ENCODE measurements at places on chromosomes 7 and 10.
A peak's percentile ranks its signal among the peaks of the same experiment; 100 is the strongest.

GRCh38 chr10:76881477-76882220 is 756.0 kb downstream of the KCNMA1 start:
- DNase-seq: no peak

- no peak for DNase-seq
Observed at GRCh38 chr7:106092204-106092603, 19.9 kb downstream of the SYPL1 start.

DNA sequence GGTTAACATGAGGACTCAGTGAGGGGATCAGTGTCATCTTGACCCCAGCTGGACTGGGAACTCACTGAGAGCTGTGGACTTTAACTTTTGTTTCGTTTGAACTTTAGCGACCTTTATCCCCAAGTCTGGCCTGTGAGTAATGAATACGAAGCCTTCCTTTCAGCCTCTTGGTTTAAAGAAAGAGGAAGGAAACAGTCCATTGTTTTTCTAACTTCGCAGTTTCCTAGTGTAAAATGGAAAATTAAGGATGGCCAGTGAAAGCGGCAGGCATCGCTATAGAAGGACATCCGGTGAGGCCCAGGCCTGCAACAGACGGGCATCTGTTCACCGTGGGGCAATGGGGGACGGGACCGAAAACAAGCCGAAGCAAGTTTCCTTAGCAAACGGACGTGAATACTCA is 44.1 kb upstream of the ADO start:
- no peak for DNase-seq

GRCh38 chr7:136891850-136892249 is 23.4 kb downstream of the CHRM2 start:
- no peak for DNase-seq

DNA sequence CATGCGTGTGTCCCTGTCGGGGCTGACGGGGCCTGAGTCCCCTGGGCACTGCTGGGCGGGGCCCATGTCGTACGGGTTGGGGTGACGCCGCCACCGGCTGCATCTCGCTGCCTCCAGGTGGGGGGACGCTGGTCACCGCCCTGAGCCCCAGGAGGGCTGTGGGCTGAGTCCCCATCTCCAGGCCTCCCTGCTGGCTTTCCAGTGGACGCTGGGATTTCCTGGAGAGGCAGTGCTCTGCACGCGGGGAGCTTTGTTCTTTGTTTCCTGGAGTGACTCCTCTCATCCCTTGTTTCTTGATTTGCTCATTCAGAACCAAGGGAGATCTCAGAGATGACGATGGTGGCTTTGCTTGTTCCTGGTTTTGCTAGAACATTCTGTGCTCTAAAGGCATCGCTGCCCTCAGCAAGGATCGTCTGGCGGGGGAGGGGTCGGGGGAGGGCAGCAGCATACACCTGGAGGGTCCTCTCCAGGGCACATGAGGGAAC is 21.0 kb downstream of the PWWP2B start:
- DNase-seq: no peak

GRCh38 chr10:122894261-122894944 is 15.0 kb upstream of the FAM24B start:
- no peak for DNase-seq

DNA sequence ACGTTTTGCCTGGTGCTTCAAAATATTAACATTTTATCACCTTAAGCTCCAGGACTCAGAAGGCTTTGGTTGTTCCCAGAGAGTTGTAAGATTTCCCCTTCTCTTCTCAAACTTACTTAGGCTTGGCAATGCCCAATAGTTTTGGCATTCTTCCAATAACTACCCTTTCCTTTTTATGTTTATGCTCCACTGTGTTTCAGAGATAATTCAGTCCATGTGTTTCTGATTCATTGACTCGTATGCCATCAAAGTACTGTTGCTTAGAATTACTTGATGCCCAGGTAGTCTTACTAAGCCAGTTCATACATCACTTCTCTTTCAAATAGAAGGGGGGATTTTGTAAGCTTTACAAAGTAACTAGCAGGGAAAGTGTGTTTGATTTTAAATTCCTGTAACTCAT is 66.6 kb downstream of the AGMO start:
- no peak for DNase-seq

DNA sequence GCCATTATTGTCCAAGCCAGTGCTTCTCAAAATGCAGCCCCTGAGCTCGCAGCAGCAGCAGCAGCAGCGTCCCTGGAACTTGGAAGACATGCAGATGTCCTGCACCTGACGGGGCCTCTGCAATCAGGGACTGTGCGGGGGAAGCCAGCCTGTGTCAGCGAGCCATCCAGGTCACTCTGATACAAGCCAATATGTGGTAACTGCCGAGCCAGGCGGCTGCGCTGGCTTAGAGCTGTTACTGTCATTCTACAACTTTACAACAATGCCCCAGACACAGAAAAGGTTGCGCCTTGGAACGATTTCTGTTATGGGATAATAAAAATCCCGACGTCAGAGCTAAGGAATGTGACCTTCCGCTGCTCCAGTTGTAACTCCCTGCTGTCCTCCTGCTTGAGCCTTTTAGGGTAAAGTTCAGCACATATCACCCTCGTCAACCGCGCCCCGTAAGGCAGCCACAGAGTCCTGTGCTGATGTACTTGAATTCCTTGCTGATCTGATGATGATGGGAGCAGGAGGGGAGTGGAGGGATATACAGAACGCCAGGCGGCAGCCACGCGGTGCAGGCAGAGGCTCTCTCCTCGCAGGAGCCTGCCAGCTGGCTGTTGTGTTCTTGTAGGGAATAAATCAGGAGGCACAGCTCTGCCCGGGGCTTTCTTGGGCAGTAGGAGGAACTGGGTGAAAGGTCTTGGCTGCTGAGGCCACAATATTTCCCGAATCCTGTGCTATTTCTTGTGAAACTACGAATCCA is 20.0 kb upstream of the CRYGN start:
- DNase-seq: peak; percentile 77

DNA sequence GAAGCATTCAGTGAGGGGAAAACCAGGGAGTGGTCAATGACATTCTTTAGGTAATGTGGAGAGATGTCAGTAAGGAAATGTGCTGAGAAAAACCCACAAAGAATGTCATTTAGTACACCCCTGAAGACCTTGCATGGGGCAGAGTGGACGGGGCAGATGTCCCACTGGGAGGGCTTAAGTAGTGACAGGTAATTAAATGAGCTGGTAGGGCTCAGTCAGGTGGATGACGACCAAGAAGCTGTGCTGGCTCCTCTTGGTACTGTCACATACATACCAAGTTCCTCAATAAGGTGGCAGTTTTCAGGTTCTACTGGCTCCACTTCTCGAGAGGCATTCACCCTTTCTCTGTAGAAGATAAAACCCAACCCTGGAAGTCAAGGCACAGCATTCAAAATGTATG is 1.8 kb downstream of the PON3 start:
- no peak for DNase-seq

DNA sequence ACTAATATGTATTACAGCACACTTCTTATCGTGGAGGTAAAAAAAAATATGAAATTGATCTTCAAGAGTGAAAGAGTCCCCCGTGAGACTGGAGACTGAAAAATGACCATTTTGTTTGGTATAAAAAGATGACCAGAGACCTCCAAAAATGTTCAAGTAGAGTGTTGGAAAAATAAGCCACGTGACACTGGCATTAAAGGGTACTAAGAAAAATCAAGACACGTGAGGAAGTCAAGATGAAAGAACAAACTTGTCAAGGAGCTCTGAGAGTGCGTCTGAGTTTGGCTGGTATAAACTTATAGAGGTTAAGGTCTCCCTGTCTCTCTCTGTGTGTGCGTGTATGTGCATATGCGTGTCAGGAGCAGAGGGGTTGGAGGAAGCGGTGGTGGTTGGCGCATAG is 362.7 kb upstream of the COBL start:
- no peak for DNase-seq

DNA sequence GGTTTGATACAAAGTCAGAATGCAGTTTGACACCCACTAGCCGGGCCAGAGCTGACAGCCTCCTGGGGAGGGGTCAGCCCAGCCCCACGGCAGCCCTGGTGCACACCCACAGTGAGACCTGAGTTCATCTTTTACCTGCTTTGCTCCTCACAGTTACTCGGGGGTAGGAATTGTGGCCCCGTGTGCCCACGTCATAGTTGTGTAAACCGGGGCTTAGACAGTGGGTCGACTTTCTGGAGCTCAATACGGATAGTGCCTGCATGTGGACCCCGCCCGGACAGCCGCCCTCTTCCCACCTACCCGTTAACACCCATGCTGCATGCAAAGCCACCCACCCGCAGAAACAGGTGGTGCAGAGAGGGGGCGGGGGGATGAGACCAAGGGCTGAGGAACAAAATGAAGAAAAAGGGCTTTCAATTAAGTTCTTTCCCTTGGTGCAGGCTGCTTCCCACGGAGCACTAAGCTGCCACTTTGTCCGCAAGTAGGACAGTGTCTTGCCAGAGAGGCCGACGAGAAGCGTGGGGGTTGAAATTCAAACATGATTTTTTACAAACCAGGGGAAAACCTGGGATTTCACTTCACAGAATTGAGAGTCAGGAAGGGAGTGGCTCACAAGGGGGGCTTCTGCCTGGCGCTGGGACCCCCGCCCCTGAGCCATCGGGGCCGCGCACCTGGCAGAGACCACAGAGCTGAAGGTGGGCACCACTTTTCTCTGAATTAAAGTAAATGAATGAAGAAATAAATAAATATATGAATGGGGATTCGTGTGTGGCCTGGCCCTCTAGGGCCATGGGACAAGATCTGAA is 24.6 kb upstream of the FOXL3 start:
- no peak for DNase-seq

GRCh38 chr10:60397792-60398191 is 8.1 kb upstream of the ANK3 start:
- DNase-seq: no peak

DNA sequence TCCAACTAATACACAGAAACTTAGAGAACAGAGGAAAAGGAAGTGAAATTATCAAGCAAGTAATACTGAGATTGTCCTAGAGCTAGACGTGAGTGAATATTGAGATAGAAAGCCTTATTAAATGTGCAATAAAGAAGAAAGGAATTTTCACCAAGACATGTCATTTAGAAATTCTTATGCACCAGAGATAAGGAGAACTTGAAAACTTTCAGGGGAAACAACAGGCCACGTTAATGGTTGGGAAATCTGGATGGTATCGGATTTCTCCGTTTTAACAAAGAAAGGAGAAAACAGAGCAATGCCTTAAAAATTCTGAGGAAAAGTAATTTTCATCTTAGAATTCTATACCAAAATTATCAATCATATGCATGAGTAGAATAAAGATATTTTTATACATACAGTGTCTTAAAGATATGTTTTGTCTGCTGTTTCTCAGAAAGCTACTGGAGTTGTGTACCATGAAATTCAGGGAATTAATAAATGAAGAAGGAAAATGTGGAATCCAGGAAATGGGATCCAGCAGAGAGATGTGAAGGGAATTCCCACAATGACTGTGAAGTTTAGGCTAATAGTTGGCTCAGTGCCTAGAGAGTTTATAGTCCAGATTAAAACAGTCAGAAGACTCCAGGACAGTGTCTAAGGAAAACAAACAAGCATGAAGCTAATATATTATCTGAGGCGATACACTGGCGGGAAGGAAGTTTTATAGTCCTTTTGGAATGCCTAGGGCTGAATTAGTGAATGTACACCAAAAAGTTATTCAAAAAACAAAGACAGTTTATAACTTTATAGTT is 159.5 kb downstream of the PPP1R9A start:
- DNase-seq: peak; percentile 42

- DNase-seq: no peak
Observed at GRCh38 chr10:72335394-72336258, 19.1 kb downstream of the DNAJB12 start.

DNA sequence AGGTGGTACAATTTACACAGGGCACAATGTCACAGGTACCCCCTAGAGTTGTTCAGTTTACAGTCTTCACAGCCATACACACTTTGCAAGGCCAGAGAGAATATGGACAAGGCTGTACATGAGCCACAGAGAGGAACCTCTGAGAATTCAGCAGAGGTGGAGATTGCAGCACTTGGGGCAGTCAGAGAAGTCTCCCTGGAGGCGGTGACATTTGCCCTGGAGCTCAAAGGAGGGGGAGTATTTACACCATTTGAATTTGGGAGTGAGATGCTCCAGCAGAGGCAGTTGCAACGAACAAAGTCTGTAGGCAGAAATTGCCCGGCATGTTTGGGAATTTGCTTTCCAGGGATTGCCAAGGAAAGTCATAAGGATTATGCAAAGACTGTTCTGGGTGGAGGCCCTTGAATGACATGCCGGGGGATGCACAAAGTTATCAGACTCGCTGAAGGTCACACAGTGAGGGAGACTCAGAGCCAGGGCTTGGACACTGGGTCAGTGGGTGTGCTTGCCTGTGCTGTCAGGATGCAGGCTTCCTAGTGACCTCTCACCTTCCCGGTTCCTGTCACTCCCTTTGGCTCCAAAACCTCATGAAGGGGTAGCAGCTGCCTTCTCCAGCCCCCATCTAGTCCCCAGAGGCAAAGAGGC is 160.7 kb upstream of the PCBD1 start:
- no peak for DNase-seq

GRCh38 chr7:25255611-25256332 is 27.5 kb upstream of the NPVF start:
- no peak for DNase-seq

GRCh38 chr10:62040881-62041280 is 139.4 kb downstream of the ARID5B start:
- DNase-seq: no peak

DNA sequence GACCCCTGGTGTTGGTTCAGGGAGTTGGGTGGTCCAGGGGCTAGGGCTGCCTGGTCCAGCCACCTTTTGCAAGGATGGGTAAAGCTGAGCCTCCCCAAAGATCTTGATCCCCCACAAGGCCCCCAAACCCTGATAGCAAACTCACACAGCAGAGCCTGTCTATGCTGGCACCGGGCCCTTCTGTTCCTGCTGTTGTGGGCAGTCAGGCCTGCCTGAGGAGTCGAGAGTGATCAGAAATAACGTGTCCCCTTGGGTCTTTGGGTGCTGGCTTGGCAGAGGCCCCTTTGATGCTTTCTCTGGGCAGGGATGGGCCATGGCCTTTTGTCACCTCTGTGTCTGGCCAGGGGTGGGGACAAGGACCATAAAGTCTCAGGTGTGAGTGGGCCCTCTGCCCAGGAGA is 715 bp upstream of the MUC12 start:
- no peak for DNase-seq

- no peak for DNase-seq
Observed at GRCh38 chr10:122185643-122186042, 85.5 kb upstream of the BTBD16 start.

DNA sequence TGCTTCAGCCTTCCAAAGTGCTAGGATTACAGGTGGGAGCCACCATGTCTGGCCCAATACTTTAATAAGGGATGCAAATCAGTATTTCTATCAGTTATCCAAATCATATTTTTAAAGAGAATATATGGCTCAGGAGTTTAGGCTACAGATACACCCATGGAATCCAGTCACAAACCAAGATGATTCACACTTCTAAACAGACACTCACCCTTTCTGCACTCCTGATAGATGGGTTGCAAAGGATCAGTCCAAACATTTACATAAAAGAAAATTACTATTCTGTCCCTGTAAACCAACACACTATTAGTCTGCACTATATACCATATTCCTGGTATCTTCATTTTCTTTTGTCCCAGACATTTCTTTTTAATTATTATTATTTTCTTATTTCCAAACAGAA is 2.2 kb downstream of the MORN4 start:
- no peak for DNase-seq

DNA sequence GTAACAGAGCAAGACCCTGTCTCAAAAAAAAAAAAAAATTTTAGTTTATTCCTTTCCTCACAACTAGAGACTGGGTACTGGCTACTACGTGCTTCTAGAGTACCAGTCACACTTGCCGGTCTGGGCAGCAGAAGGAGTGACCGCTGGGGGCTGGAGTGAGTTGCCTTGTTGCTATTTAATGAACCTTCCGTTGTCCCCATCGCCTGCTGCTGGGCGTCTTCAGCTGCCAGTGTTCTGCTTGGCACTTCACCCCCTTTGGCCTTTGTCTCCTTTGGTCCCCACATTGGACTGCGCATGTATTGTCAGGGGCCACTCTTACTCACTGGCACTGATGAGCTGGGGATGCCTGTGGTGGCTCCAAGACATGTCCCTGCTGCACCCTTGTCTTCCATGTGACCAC is 110.6 kb downstream of the CLEC2L start:
- DNase-seq: no peak

Measured in HEK293T (cell line).